Breast epithelium (tissue), 4 donors: ENCODE measurements at places on chromosomes 4 and X.

DNA sequence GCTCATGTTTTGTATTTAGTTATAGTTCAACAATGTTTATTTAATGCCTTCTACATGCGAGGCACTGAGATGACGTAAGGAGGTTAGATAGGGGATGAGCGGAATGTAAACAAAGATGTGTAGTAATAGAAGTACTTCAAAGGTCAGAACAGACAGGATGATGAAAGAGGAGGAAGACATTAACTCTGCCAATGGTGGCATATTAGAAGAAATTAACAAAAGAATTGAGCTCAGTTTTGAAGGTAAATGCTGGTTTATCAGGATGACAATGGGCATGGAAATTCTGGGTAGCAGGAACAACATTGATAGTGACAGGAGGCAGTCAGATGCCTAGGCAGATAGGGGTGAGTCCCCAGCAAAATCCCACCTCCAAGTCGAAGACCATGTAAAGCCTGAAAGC lies 62.3 kb upstream of the PGRMC2 start:
- no peak for DNase-seq

GRCh38 chr4:72496119-72496518 lies 72.9 kb downstream of the ADAMTS3 start:
- no peak for DNase-seq

DNA sequence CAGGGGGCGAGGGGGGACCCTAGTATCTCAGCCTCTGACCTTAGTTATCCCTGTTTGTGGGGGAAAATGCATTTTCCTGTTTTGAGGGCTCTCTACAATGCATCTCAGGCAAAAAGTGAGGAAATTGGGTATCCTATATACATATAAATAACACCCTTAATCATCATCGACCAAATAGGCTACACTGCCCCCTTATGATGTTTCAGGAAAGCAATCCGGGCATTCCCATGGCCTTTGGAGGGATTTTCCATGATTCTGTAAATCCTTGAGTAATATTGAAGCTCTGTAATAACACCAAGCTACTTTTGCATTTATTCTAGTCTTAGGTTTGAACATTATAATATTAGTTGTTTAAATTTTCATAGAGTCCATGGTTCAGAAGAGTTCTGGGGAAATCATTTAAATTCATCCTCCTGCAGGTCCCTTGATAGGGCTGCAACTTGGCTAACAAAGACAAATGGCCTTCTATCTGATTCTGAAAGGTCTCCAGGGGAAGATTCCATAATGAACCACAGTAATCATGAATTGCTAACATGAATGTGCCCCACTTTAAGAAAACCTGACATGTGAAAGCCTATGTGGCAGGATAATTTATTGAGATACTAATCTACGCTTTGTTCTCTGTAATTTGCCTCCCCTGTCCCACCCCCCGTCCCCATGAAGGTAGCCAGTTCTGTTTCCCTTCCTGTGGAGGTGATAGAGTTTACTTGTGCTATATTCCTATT lies 91.5 kb upstream of the SCOC start:
- no peak for DNase-seq

- no peak for DNase-seq
Measured at GRCh38 chrX:154458116-154458953, at the start of gene PLXNA3. Gene PLXNA3, plus strand, starts transcription at chrX:154458281. Its CDS starts 1,903 bp downstream, at chrX:154460184.
